ENCODE measurements at places on chromosomes 6 and 20. TPM values are rescaled to one million over a fixed set of nuclear protein-coding genes. Genes with fewer than 3 reads are reported as not detected.

Gene VSTM2L
- total RNA-seq, result not detected

Gene BTN3A1
- 31.4 TPM for total RNA-seq

Gene PRR18
- not detected for total RNA-seq

Gene HFE
- total RNA-seq, result 1.1 TPM

Gene DEF6
- 74.1 TPM for total RNA-seq

Gene NMBR
- not detected for total RNA-seq

Gene CAP2
- not detected for total RNA-seq

Gene HLA-DRA
- total RNA-seq, result 6.0 TPM

Gene SNRPB
- total RNA-seq, result 466 TPM

Gene NKAIN4
- not detected for total RNA-seq

Gene ADGRF5
- total RNA-seq, result not detected

Gene NEDD9
- total RNA-seq, result 23.6 TPM

Gene NCOA3
- total RNA-seq, result 83.4 TPM

Gene PRPF6
- 67.0 TPM for total RNA-seq

Gene NKX2-2
- not detected for total RNA-seq

Gene HRH3
- total RNA-seq, result not detected

Gene MPIG6B
- not detected for total RNA-seq

Gene GPX5
- total RNA-seq, result not detected
